Fibroblast of mammary gland (primary cell): ENCODE measurements at places on chromosomes 4 and X.

DNA sequence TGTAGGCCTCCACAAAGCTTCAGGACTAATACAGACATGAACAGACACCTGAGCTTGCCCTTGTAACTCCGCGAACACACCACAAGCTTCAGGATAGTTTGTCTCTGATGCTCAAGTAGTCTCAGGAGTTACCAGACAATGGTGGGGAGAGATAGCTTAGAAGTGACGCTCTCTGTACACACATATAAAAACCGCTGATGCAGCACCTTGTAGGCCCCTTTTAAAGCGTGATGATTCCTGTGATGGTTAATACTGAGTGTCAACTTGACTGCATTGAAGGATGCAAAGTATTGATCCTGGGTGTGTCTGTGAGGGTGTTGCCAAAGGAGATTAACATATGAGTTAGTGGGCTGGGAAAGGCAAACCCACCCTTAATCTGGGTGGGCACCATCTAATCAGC, 78.7 kb downstream of the MAGED4 start:
- DNase-seq = no peak

- DNase-seq = no peak
These were observed 259.6 kb downstream of the ASMT start for GRCh38 chrX:1874416-1874815.

- no peak for DNase-seq
These were observed 80.7 kb upstream of the PRPS1 start for GRCh38 chrX:107547621-107548020.

- DNase-seq = no peak
These were observed 41.8 kb upstream of the PACRGL start for GRCh38 chr4:20658456-20658855.

DNA sequence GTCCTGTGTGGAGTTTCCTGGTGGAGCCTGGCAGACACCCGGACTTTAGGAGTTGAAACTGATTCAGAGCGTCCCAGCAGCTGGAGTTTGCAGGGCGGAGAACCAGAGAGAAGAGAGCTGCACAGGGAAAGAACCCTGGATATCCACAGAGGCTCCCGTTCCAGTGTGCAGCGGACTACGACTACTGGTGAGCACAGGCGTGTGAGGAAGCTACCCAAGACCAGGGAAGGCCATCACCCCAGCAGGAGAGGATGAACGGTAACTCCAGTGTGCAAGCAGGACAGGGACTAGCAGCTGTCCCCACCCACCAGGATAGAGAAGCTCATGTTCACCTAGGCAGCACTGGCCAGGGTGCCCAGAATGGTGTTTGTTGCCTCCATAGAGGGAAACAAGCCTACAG, 2.3 kb downstream of the LAGE3 start:
- no peak for DNase-seq

- no peak for DNase-seq
These were observed 39.7 kb downstream of the ITIH6 start for GRCh38 chrX:54758114-54759055.

GRCh38 chr4:143389579-143390195, 53.0 kb downstream of the GAB1 start:
- peak; percentile 66 for DNase-seq

GRCh38 chr4:159455675-159456237, 352.9 kb downstream of the RAPGEF2 start:
- peak; percentile 55 for DNase-seq

- no peak for DNase-seq
These were observed 3.7 kb downstream of the MMRN1 start for GRCh38 chr4:89898304-89898716.

GRCh38 chr4:154622598-154622997, 10.1 kb upstream of the FGG start:
- peak; percentile 64 for DNase-seq

GRCh38 chr4:166277853-166278252, 404.8 kb downstream of the TLL1 start:
- no peak for DNase-seq

- DNase-seq = no peak
These were observed 122.6 kb downstream of the RCHY1 start for GRCh38 chr4:75391489-75392166.

DNA sequence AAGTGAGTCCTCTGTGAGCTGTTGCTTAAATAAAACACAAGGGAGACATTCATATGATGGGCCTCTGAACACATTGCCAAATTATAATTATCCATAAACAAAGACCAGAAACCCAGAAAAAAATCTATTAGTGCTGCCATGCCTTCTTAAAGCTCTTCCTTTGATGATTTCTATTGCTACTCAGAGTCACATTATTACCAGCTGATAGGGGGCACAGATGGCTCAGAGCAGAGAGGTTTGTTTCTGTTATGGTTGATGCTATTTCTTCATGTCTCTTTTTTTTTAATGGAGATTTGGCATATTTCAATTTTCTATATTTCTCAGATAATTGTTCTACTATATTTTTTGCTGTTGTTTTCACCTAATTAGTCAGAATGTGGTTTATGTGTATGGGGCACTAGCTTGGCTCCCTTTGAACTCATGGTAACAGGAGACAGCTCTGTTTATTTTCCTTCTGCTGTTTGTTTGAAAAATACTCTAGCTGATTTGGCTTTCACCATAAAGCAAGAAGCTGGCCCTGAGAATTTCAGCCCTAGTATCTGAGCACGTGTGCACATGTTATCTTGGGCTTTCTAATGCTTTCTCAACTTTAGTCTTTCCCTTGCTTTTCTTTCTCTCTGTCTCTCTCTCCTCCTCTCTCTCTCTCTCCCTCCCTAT, 568.8 kb downstream of the PPARGC1A start:
- no peak for DNase-seq

DNA sequence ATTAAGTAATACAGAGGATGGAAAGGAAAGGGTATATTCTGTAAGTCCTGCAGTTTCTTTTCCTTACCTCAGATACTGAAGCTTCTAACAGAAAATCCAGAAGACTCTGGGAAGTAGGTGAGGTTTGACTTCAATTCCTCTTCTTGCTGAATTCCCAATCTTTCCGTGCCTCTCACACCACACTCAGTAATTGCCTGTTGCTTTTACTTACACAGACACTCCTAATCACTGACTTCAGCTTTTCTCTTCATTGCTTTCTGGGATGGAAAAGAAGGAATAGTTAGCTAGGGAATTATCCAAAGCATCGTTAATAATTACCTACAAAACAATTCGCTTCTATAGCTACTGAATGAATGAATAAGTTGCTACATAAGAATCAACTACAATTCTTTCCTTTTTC, 163.6 kb downstream of the FBXO8 start:
- peak; percentile 19 for DNase-seq

- no peak for DNase-seq
These were observed 10.3 kb downstream of the ATP5ME start for GRCh38 chr4:663438-664428.

DNA sequence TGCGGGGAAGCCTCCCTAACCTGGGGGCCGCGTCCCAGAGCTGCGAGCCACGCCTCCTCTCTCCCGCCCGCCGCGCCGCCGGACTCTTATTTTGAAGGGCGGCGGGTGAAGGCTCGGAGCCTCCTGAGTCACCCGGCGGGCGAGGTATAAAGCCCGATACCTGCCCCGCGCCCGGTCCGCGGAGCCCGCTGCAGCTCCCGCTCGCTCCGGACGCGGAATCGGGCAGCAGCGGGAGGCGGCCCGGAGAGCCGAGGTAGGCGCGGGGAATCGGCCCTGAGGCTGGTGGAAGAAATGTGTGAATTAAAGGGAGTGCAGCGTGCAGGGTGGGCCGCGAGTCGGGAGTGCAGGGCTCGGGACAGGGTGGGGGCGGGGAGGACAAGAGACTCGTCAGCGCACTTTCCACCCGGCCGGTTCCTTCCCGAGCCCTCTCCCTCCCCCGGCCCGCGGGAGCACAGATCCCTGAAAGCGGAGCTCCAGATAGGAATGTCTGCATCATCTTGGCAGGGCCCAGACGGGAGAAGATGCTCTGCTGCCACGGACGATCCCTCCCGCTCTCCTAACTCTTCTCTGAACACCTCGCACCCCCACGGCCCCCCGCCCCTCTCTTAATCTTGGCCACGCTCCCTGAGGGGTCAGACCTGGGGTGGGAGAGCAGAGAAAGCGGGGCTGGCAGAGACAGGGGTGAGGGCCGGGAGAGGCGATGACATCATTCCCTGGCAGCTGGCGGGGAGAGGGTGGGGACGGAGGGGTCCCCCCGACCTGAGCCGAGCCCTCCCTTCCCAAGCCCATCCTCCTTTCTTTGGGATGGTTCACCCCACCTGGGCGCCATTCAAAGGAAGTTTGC, 177.9 kb downstream of the CBR4 start:
- DNase-seq = peak; percentile 63

DNA sequence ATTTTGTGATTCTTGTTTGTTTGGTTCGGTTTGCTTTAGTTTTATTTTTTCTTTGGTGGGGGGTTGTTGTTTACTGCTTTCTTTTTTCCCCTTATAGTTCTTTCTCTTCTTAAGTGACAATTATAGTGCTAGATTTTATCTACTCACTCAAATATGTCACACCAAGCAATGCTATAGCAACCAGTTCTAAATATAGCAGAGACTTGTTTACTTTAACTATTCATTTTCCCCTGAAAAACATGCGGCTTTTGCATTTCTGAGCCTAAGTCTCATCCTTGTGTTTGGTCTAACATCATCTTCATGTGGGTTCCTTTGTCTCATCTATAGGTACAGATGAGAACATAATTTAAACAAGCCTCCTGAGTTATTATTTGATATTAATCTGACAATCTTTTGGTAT, 676.6 kb downstream of the FAT4 start:
- DNase-seq = no peak

- DNase-seq = no peak
These were observed 42.4 kb downstream of the FNIP2 start for GRCh38 chr4:158811216-158811540.

DNA sequence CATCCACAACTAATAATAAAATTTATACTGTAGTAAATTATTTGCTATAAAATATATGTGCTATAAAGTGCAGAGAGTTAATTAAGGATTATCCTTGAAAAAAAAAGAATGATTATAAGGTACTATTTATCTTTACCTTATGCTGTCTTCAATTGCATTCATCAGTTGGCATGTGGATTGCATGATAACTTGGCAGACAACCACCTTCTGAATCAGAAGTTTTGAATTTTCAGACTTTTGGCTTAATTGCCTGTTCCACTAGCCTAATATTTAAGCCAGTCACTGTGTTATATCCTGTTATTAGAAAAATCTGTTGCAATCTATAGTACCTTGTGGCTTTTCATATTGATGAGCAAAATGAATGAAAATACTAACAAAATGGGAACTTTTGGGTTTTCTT, 1040.3 kb upstream of the PCDH10 start:
- DNase-seq = peak; percentile 70

- no peak for DNase-seq
These were observed 227.1 kb upstream of the JADE1 start for GRCh38 chr4:128582427-128582870.

DNA sequence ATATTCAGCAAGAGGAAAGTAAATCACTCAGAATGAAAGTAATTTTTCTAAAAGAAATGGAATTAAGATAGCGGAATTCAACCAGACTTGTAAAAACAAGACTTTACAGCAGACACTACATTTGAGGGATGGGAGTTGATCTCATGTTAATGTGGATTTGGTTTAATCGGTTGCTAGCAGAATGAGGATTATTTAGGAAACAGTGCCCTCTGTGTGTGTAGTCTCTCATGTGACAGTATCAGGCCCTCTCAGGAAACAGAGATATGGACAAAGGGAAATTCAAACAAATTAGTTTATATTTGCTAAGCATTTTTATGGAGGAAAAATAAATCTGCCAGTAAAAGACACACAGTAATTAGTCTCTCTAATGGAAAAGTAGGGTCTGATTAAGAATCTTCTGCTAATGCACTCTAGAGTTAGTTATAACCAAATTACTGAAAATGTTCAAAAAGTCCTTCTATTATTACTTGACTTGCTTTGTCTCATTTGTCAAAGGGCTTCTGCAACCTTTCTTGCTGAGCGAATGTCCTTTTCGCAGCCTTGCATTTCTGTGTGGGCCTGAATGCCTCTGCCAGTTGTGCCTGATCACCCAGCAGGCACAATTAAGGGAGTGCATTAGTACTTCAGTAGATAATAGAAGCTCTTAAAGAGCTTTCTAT, 1282.3 kb upstream of the TENM3 start:
- DNase-seq = peak; percentile 1

GRCh38 chr4:101014417-101014816, 332.9 kb downstream of the PPP3CA start:
- no peak for DNase-seq

DNA sequence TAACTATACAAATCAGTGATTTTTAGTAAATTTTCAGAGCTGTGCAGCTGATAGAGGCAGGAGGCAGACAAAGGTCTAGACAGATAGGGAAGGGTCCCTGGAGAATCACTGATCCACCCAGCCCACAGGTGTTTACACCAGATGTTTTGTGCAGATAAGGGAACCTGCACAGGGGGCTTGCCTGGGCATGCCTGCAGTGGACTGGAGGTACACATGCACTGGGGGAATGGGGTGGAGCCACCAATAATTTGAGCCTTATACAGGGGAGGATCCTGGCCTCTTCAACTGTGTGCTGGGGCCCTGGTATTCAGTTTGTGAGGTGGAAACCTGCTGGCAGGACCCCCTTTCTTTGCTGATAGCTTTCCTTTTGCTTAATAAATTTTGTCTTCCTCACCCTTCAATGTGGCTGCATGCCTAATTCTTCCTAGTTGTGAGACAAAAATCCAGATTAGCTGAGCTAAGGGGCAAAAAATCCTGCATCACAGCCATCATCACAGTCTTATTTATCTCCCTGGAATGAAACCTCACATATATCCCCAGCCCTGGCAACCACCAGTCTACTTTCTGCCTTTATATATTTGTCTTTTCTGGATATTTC, 102.8 kb downstream of the KDM6A start:
- DNase-seq = no peak

GRCh38 chr4:121069430-121069829, 2.9 kb downstream of the NDNF start:
- no peak for DNase-seq

GRCh38 chr4:61921920-61922319, 721.8 kb downstream of the ADGRL3 start:
- DNase-seq = no peak

DNA sequence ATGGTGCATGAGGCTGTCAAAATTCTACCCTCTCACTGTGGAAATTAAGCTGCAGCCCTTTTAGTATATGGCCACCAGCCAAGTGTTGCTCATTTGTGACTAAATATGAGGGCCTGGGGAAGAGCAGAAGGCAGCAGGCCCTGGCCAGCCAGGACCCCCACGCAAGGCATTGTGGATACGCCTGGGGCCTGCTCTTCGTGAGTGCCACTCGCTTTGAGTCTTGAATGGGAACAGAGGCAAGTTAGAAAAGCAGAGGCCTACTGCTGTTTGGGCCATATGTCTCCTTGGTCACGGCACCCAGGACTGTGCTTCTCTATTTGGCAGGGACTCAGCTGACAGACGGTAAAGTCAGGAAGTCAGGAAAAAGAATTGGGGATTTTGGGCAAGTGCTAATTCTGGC, 10.9 kb downstream of the RTL5 start:
- peak; percentile 32 for DNase-seq

GRCh38 chrX:55119712-55120111, 30.9 kb downstream of the PAGE2 start:
- no peak for DNase-seq

GRCh38 chr4:182400081-182400480, 156.9 kb downstream of the TENM3 start:
- no peak for DNase-seq

DNA sequence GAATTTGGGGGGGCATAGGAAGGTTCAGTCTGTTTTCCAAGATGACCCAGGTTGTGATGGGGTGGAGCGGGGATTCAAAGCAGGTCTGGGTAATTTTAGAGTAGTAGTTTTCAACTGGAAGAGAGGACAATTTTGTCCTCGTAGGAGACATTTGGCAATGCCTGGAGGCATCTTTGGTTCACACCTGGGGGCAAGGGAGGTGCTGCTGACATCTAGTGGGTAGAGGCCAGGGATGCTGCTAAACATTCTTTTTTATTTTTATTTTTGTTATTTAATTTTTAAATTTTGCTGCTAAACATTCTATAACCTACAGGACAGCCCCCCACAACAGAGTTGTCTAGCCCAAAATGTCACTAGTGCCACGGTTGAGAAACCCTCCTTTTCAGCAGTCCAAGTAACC, 1.9 kb downstream of the RAB9A start:
- peak; percentile 21 for DNase-seq
